ENCODE measurements at places on chromosomes 6 and 20.

DNA sequence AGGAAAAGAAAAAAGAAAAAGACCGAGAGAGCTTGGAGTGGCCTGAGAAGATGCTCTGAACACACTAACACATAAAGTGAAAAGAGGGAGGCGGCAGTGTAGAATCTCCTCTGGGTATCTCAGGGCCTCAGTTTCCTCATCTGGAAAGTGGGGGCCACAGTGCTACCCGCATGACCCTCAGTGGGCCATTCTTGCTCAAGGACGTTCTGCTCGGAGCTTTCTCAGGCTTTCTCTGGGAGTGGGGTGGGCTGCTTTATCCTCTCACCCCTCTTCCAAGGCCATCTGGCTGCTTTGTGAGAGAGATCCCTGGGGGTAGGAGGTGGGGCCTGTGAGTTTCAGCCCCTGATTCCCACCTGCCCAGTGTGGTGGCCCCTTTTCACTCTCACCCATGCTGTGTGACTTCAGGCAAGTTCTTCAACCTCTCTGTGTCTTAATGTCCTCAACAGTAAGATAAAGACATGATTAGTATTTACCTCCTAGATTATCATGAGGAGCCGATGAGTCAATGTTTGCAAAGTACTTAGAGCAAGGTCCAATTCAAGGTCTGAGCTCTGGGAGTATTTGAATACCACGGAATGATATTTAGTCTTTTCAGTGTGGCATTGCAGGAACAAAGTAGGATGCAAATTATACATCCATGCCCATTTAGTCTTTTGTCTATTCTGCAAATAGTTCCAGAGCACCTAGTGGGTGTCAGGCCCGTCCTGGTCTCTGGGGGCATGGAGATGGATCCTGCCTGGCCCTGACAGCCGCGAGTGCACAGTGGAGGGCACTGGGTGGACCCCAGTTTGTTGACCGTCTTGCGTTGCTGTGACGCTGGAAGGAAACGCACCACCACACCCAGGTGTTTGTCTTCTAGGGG, 34.3 kb downstream of the SRC start:
- DNase-seq, result no peak

GRCh38 chr6:73157870-73158269, 67.4 kb downstream of the KHDC1L start:
- DNase-seq, result no peak

DNA sequence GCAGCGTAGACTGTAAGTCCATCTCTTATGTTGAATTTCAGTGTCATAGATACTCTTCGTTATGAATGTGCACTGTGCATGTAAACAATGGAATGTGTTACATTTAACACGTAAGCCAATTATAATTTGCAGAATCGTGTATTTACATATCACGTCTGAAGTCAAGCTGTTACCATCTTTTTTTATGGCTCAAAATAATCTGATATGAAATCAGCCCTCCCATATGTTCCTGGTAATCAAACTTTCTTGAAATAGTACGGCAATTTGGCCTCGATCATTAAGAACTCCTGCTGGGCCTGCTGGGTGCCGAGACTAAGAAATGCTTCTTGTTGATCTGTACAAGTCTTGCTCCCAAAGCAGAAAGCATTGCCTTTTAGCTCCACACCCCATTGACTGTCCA, 89.6 kb upstream of the DOK5 start:
- DNase-seq, result no peak

- no peak for DNase-seq
Observed at GRCh38 chr6:30511169-30511546, 21.8 kb downstream of the HLA-E start.

GRCh38 chr20:2507464-2507863, 1.3 kb downstream of the ZNF343 start:
- DNase-seq, result no peak

GRCh38 chr6:44428682-44429081, 41.2 kb downstream of the CDC5L start:
- DNase-seq, result no peak

GRCh38 chr20:45347936-45348778, at the start of gene SDC4:
Gene SDC4 (minus strand): TSS chr20:45348424. CDS start chr20:45348384, 40 bp downstream.
- peak; percentile 66 for DNase-seq

DNA sequence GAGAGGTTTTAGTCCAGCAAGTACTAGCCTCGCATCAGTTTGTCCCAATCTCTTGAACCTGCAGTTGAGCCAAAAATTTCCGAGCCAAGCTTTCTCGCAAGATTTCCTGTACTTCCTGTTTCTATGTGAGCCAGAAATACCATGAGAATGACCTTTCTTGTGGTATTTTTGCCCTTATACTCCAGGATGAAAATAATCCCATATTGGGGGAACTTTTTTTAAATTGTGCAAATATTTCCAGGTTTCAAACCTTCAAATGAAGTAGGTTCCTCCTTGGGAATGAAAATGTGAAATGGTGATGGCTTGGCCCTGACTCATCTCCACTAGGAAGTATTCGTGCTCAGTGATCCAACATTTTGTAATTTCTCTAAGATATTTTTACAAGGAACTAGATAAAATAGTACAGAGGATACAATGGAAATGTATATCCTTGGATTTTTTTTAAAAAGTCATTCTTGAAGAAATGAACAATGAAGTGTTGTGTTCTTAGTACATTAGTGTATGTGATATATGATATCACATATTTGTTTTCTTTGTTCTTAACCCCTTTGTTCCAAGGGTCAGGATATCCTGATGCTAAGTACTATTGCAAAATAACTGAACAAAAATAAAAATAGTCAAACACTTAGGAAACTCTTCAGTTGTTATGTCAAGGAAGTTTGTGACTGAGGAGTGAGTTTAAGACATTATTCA, 184.0 kb downstream of the PDE7B start:
- no peak for DNase-seq

DNA sequence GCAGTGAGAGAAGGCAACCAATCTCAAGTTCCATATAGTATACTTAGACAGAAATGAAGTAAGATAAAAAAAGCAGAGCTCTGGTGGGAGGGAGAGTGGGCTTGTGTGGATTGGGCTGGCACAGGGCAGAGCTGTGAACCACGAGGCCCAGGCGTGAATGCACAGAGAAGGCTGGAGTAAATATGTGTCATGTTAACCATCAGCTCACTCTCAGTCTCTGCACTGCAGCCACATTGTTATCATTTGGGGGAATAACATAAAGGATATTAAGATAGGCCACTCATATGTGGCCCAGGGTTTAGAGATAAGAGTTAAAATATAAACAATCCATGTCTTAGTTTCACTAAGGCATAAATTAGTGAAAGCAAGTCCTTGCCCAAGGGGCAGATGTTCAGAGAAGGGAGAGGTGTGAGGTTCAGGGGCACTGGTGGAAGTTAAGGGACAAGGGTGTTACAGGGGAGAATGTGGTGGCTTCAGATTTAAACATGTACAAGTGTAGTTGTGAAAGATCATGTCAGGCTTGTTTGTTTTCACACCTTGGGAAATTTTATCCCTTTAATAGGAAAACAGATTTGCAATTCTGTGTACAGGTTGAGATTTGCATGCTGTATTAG, 14.4 kb downstream of the GMPR start:
- no peak for DNase-seq

- no peak for DNase-seq
Observed at GRCh38 chr20:52305858-52306257, 114.3 kb upstream of the ZFP64 start.
